ENCODE measurements at places on chromosomes 3 and 15. TPM values are rescaled to one million over a fixed set of nuclear protein-coding genes. Genes with fewer than 3 reads are reported as not detected.

GRK7 gene
- not detected for total RNA-seq

CHRM5 gene
- total RNA-seq, result not detected

CSTA gene
- not detected for total RNA-seq

CTXN2 gene
- under 0.01 TPM for total RNA-seq

ZDHHC19 gene
- total RNA-seq, result not detected

TOPAZ1 gene
- total RNA-seq, result not detected

PPARG gene
- total RNA-seq, result 6.1 TPM

ASB14 gene
- not detected for total RNA-seq

SPESP1 gene
- 4.0 TPM for total RNA-seq

DNA sequence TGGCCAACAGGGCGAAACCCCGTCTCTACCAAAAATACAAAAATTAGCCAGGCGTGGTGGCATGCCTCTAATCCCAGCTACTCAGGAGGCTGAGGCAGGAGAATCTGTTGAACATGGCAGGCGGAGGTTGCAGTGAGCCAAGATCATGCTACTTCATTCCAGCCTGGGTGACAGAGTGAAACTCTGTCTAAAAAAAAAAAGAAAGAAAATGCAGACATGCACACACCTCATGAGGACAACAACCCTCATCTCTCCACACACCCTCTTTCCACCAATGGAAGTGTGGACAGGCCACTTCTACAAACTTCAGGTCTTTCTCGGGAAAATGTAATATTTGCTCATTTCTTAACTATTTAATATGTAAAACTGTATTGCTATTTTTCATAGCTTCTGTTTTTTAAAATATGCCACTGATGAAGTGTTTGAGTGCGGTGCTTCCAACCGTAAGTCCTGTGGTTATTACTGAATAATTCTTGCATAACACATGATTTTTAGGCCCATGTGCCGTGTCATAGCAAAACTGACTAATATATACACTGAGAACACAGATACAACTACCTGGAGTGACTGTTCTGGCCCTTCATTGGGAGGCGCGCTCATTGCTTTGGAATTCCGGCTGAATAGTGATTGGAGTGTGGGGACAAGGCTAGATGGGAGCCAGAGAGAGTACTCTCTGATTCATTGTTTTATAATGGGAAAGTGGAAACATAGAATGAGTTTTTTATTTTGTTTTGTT, 23.1 kb downstream of the LRRC31 start:
- DNase-seq, result no peak

- no peak for DNase-seq
Measured at GRCh38 chr3:114111060-114111770, 54.7 kb downstream of the QTRT2 start.

DNA sequence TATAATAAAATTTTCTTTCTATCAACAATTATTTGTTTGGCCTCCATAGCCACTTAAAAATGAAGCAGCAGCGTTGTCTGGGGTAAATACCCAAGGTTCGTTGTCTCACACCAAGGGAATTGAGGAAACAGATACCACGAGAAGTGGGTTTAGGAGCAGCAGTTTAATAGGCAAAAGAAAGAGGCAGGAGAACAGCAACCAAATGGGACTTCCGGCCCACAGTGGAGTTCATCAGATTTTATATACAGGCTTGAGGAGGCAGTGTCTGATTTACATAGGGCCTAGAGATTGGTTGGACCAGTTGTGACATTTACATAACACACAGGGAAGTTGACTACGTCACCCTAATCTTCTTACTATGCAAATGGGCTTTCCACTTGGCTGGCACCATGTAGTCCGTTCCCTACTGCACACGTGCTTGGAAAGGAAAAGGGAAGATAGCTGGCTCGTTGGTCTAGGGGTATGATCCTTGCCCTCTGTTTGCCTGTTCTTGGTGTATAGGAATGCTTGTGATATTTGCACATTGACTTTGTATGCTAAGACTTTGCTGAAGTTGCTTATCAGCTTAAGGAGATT, 61.5 kb upstream of the SETMAR start:
- DNase-seq, result no peak

DNA sequence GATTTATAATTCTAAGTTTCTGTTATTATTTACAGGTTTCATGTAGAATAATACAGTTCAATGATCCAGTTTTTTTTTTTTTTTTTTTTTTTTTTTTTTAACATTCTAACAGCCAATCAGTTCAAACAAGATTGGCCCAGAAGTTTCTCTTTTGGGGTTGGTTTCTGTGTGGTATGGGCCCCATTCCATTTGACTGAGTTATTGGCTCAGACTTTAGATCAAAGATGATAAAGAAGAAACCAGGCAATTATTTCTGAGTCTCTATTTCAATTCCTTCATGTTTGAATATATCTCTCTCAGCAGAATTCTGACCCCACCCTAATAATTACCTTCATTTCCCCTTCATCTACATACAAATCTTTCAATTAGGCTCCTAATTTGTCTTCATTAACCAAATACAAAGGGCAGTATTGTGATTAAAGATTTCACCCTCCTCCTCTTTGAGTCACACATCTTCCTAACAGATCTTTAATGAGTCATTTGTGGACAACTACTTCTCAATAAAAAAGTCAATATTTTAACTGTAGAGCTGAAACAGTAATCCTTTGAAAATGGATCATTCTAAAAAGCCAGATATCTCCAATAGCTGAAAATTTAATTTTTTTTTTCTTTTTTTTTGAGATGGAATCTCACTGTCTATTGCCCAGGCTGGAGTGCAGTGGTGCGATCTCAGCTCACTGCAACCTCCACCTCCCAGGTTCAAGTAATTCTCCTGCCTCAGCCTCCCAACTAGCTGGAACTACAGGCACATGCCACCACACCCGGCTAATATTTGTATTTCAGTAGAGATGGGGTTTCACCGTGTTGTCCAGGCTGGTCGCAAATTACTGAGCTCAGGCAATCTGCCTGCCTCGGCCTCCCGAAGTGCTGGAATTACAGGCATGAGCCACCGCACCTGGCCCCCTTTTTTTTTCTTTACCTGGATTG, 878.8 kb downstream of the NAALADL2 start:
- DNase-seq, result no peak

- no peak for DNase-seq
Measured at GRCh38 chr15:98843844-98844243, 163.7 kb downstream of the PGPEP1L start.

DNA sequence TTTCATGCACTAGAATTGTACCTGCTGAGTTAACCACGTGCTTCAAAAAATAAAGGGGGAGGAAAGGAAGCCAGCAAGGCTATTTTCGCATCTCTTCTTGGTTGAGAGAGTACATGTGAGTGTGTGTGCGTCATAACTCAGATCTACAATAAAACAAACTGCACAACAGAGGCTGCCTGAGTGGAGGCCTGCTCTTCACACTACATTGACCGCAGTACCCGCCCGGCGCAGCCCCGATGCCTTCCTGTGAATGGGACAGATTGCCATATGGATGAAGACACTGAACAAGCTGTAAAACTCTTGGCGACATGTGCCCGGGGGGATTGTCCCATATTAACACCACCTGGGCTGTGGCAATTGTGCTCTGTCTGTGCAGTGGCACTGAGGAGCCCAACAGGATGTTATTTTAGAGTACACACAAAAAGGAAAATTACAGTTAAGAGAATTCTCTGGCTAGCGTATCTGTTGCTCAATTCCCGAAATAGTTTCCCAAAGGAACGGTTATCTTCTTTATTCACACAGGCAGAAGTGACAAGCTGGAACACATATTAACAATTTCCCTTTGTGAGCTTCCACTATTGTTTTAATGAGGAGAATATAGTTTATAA, 551.5 kb downstream of the FOXP1 start:
- no peak for DNase-seq

- DNase-seq, result no peak
Measured at GRCh38 chr3:122515870-122516269, 1.1 kb upstream of the KPNA1 start.

- peak; percentile 44 for DNase-seq
Measured at GRCh38 chr15:68818066-68818768, 2.5 kb downstream of the ANP32A start.

DNA sequence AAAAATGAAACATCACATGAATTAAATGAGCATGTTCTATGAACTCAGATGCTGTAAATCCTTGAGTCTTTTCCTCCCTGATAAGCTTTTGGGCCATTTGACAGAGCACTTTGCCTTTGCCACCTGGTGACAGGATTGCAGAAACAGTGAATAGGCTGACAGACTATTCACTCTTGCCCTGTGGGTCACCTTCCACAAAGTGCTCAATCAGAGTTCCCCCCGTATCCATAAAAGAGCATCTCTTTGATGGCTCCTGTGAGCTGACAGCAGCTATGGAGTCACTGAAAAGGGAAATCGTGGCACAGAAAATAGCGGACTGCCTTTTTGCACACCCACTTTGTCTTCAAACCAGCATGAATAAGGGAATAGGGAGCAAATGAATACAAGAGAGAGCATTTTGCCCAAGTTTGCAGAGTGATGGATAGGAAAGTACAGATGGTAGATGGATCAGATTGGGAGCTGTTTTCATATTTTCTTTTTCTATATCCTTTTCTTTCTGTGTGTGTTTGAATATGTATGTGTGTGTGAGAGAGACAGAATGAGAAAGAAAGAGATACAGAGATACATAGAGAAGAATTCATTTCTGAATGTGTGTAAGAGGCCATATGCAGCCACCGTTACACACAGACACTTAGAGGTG, 37.8 kb upstream of the GOLM2 start:
- no peak for DNase-seq

- peak; percentile 8 for DNase-seq
Measured at GRCh38 chr3:32018757-32019564, 37.4 kb downstream of the ZNF860 start.

DNA sequence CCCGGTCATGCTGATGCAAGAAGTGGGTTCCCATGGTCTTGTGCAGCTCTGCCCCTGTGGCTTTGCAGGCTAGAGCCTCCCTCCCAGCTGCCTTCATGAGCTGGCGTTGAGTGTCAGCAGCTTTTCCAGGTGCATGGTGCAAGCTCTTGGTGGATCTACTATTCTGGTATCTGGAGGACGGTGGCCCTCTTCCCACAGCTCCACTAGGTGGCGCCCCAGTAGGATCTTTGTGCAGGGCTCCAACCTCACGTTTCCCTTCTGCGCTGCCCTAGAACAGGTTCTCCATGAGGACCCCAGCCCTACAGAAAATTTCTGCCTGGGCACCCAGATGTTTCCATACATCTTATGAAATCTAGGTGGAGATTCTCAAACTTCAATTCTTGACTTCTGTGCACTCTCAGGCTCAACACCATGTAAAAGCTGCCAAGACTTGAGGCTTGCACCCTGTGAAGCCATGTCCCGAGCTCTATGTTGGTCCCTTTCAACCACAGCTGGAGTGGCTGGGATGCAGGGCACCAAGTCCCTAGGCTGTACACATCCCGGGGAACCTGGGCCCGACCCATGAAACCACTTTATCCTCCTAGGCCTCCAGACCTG, 238.4 kb upstream of the MDFIC2 start:
- DNase-seq, result peak; percentile 7

- DNase-seq, result no peak
Measured at GRCh38 chr15:69515926-69516325, 63.3 kb downstream of the RPLP1 start.

GRCh38 chr15:40333922-40334492, 6.7 kb downstream of the CCDC9B start:
- DNase-seq, result peak; percentile 95

DNA sequence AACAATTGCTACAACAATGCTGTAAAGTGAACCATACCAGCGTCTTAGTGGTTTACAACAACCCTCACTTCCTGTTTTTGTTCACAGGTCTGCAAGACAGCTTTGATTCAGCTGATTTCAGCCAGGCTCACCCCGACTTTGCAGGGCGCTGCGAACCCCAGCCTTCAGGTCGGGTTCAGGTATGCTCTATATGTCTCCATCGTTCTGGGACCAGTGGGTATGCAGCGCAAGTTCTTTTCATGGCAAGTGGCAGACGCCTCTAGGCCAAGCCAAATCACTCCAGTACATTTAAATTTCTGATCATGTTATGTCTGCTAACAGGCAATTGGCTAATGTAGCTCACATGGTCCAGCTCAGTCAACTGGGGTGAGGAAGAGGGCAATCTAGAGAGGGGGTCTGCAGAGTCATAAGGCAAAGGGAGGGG, 52.4 kb upstream of the RGMA start:
- no peak for DNase-seq

- no peak for DNase-seq
Measured at GRCh38 chr3:124034016-124034843, 42.3 kb upstream of the ROPN1 start.

- no peak for DNase-seq
Measured at GRCh38 chr3:24315356-24315755, 179.3 kb downstream of the THRB start.

DNA sequence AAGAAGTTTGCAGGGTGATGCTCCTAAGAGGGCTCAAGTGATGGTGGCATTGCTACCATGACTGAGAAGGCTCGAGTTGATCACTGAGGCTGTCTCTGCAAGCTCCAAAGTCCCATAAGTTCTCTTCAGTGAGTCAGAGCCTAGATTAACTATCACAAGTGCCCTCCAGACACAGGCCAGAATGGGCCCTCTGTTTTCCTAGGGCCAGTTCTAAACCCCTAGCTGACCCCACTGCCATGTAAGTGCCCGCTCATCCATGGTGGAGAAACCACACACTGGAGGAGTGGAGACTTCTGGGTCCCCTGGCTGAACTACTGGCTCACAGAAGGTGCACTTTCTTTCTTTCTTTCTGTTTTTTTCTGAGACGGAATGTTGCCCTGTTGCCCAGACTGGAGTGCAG, 87.6 kb upstream of the WNT5A start:
- DNase-seq, result no peak

DNA sequence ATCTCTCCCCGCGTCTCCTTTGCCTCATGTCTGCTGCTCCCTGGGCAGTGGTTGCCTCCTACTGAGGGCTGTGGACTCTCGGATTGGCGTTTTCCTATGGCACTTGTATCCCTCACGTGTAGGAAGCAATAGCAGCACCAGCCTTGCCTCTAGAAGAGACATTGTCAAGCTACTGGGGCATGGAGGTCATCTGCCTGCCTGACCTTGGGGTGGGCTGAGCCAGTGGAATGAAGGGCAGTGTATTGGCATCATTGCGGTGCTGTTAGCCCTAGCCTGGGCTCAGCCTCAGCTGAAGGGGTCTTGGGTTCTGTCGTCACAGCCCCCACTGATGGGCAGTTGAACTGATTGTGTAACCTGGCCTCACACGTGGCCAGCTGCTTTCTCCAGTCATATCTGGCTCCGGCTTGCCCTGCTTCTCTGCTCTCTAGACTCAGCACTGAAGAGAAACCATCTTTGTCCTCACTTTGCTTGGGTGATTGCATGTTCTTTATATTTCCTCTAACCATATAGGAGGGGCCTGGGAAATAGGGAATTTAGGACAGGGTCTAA, 8.1 kb downstream of the ABCF3 start:
- DNase-seq, result no peak

DNA sequence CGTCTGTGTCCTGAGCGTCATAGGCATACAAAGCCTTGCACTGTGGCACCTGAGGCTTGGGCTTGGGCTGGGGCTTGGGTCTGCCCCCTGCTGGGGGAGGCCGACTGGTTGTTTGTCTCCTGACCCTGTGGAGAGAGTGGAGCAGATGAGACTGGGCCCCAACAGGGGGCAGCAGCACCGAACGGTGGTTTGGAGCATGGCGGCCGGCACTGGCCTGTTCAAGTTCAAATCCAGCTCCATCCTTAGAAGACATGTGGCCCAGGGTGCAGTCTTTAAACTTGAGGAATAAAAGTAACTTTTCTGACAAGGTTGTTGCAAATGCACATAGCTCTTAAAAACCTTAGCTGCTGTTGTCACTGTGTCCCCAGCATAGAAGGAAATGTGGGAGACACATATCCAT, 33.3 kb downstream of the CCNB2 start:
- DNase-seq, result peak; percentile 15

Measured in pulmonary artery endothelial cell (primary cell).